ENCODE measurements at places on chromosomes 4 and X. TPM values are rescaled to one million over a fixed set of nuclear protein-coding genes. Genes with fewer than 3 reads are reported as not detected.

RAB9B gene
- total RNA-seq, result 3.6 TPM

APLN gene
- 0.16 TPM for total RNA-seq

BEX2 gene
- total RNA-seq, result 28.1 TPM

HMX1 gene
- not detected for total RNA-seq

FRG2 gene
- total RNA-seq, result not detected

RBM47 gene
- total RNA-seq, result 126 TPM

ATP8A1 gene
- 42.1 TPM for total RNA-seq

YY2 gene
- total RNA-seq, result 2.4 TPM

Measured in hepatocyte (in vitro differentiated cells).